Hepatocyte (in vitro differentiated cells): ENCODE measurements at places on chromosomes 3 and 15. TPM values are rescaled to one million over a fixed set of nuclear protein-coding genes. Genes with fewer than 3 reads are reported as not detected.

DNA sequence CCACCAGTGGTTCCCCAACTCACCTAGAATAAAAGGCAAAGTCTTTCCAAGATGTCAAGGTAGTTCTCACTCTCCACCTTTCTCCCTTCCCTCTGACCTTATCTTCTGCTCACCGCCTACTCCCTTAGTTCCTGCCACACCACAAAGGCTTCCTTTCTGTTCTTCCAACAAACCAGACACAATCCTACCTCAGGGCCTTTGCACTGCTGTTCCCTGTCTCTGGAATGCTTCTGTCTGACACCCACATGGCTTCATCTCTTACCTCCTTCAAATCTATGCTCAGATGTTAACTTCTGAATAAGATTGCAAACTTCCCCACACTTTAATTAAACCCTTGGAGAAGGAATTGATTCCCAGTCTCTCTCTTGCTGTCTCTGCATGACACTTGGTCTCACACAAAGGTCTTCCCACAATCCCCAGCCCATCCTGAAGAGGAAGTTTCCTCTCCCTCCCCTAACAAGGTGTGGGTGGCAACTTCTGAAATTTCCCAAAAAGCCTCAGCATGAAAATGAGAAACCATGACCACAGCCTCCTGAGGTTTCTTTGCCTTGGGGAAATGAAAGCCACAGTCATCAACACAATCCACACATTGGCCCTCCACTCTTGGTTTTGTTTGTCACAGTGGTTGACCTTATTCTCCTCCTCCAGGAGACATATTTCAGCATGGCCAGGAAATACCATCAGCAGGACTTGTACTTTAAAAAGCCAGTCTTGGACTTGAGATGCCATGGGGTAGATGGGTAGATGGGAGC, 3.0 kb upstream of the RYK start:
- H3K27ac ChIP-seq: no peak overlapping the region
- DNase-seq: no peak
- H3K27me3 ChIP-seq: no peaks in the 10 kb centered on the region
- peaks cover 3% of the 10 kb centered on the region for H3K4me1 ChIP-seq
- H3K4me3 ChIP-seq: no peak overlapping the region
- no peaks in the 10 kb centered on the region for H3K36me3 ChIP-seq

DNA sequence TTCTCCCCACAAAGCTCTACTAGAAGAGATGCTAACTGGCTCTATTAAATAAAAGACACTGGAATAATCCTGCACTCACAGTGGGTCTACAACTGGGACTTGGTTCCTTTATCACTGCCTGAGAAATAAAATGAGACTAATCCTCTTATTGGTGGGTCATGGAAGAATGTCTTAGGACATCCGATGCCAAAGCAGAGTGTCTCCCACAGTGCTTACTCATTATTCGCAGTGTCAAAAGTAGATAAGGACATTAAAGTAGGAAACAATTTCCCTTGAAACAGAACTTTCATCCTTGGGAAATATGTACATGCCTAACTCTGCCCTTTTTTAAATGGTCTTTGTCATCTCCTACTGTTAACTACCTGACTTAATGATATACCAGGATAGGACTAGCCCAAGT, 71.5 kb downstream of the GSK3B start:
- no peaks in the 10 kb centered on the region for H3K4me1 ChIP-seq
- H3K27ac ChIP-seq: no peak overlapping the region
- no peak overlapping the region for H3K4me3 ChIP-seq
- DNase-seq: no peak

DNA sequence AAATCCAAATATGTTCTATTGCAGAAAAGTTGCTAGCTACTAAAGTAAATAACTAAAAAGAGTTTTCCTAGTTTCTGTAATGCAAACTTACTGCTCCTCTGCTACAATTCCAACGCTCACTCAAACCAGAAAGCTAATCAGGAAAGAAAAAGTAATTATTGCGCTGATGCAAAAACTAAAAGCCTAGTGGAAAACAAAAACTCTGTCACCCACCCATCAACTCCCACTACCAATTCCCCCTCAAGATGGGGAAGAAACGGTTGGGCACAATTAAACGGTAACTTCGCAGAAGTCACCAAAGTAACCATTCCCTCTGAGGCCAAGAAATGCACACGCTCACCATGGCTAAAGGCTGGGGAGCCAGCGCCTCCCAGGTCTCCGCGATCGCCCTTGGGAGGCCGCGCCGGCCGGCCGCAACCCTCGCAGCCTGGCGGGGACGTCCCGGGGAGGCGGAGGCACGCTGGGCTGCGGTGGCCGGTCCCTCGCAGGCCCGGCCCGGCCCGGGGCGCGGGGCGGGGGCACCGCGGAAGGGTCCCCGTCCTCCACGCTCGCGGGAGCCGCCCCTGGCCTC, 684 bp downstream of the SLTM start:
- peaks cover 17% of the 10 kb centered on the region for H3K4me1 ChIP-seq
- no peaks in the 10 kb centered on the region for H3K27me3 ChIP-seq
- H3K4me3 ChIP-seq: peak overlapping the region; percentile 95
- peak; percentile 71 for DNase-seq
- peak overlapping the region; percentile 100 for H3K27ac ChIP-seq

GRCh38 chr3:39261726-39262125, 18.1 kb downstream of the CX3CR1 start:
- no peak overlapping the region for H3K4me3 ChIP-seq
- no peaks in the 10 kb centered on the region for H3K36me3 ChIP-seq
- H3K4me1 ChIP-seq: no peaks in the 10 kb centered on the region
- DNase-seq: no peak

Gene GOLGA8J
- total RNA-seq: 0.13 TPM in 1 of 2 replicates, not detected in the other
